ENCODE measurements at places on chromosomes 12 and 14.

GRCh38 chr12:52207895-52208294 lies 16.1 kb upstream of the KRT80 start:
- peak; percentile 77 for DNase-seq

DNA sequence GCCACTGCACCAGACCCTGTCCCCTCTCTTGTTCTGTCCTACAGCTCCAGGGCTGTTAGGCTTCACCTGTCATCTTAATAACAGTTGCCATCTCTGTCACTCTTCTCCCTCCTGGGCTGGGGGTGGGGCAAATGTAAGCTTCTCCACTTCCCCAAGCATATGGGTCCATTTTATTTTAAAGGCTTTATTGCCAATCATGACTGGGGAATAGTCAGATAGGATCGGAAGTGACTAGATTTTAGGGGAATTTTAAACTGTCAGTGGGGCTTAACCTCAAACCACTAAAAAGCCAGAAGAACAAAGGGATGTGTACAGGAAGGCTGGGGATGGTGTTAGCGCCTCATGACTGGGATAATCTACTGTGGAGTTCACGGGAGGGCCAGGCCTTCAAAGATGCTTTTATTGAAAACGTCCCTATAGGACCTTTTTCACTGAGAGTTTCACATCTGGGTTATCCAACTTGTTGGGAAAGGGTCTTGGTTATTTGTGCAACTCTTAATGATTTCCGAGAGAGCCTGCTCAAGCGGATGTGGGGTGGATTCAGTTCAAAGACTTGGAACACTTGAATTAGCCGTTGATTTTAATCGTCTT lies 41.6 kb downstream of the CHST11 start:
- no peak for DNase-seq

DNA sequence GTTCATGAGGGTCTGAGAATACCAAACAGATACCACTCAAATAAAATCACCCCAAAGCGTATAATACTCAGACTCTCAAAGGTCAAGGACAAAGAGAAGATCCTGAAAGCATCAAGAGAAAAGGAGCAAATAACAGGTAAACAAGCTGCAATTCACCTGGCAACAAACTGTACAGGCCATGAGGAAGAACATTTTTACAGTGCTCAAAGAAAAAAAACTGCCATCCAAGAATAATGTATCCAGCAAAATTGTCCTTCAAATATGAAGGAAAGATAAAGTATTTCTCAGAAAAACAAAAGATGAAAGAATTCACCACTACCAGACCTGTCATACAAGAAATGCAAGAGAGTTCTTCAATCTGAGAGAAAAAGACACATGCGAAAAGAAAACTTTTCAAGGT lies 206.4 kb downstream of the PTPRO start:
- DNase-seq: no peak

GRCh38 chr12:113796066-113796827 lies 169.9 kb downstream of the RBM19 start:
- no peak for DNase-seq

DNA sequence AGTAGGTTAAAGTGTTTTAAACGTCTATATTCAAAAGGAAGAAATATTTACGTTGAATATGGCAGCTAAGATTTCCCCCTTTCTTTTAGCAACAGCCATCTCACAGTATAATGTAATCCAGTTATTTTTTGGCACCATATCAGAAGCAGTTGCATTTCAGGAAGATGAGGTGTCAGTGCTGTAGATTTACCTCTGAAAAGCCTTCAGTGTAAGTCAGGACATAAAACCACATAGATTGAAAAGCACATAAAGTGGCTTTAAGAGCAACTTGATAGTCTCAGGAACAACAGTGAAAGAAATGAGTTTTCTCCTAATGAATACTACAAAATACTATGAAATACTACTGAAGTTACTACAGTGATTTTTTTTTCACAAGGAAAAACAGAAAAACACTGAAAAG lies 6.9 kb downstream of the MLH3 start:
- DNase-seq: peak; percentile 59

GRCh38 chr14:48876806-48877340 lies 709.3 kb downstream of the RPS29 start:
- DNase-seq: no peak

GRCh38 chr12:7959701-7960121 lies 23.7 kb upstream of the SLC2A3 start:
- DNase-seq: no peak

DNA sequence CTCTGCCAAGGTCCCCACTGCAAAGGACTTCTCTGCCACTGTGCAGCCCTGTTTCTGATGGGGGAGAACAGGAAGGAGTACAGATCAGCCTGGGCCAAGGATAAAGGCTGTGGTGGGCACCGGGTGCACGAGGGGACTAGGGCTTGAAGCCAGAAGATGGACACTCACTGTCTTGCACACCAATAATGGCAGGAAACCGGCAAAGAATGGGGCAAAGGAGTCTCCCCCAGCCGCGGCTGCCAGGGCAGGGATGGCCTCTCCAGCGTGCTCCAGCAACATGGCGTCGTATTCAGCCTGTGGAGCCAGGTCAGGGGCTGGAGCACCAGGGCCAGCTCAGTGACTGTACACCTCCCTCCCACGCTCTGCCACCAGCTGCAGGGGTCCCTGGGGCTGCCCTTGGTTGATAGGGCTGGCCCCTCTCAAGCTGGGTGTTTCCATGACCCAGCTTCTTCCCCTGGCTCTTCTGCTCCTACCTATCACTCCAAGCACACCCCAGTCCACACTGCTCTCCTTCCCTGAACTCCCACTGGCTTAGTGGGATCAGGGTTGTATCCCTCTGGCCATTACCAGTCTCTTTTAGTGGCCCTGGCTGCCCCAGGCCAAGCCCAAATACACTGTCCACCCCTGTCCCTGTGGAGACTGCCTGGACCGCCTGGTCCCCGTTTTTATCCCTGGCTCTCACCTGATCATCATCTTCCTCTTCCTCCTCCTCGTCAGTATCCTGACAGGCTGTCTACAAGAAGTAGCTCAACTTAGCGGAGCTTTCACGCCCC lies 6.3 kb downstream of the IPO4 start:
- no peak for DNase-seq

DNA sequence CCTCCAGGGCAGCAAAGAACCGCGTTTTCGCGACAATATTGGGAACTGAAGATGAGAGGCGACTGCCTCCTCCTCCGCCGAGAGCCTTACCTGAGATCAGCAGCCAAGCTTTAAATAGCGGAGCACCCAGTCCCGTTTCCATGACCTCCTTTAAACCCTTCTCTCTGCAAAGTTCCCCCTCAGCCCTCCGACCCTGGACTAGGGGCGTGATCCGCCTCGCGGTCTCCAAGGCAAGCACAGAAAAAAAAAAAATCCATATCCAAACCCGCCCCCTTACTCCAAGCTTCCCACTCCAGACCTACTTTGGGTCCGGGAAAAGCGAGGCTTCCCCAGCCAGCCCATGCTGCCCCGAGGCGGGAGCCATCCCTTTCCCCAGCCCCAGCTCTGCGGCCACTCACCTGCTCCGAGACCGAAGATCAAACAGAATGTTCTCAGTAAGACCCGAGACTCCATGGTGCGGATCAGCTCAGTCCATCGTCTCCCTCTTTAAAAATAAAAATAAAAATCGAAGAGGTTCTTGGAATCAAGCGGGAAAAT lies 630 bp downstream of the NELL2 start:
- no peak for DNase-seq
